ENCODE measurements at places on chromosomes 6 and 20.

- no peak for DNase-seq
Observed at GRCh38 chr6:160303806-160304205, 44.4 kb upstream of the SLC22A3 start.

DNA sequence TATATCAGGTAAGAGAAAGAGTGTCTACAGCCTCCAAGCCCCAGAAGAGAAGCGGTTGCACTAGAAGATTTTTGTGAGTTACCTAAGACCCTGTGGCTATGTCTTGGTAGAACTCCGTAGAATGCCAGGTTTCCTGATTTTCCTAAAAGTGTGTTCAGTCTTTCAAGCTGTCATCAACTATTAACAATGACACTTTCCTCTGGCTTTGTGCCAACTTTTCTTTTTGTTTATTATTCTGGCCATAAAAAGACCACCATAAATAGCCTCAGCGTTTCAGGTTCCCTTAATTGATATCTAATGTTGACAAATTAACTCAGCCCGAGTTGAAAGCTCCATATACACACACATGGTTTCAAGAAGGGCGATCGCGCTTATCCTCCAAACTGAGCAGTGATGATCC is 1.2 kb downstream of the PAK5 start:
- DNase-seq: peak; percentile 76

DNA sequence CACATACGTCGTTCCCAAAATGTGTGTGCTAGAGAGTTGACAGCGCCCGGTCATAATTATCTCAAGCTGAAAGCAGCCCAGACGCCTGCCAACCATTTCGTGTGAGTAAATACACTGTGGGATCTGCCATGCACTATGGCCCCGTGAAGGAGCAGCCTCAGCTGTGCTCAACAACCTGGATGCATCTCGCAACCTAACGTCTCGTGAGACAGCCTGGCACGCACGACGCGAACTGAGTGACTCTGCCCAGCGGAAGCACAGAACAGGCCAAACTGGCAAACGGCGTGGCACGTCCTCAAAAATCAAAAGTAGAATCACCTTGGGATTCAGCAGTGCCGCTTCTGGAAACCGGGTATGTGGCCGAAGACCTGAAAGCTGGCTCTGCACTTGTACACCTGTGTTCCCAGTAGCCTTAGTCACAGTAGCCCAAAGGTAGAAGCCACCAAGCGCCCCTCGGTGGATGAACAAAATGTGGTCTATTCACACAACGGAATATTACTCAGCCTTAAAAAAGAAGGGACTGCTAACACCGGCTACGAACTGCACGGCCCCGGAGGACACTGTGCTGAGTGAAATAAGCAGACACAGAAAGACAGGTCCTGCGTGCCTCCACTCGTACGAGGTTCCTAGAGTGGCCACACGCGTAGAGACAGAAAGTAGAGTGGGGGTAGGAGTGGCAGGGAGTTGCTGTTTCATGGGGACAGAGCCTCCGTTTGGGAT is 27.2 kb upstream of the SLCO4A1 start:
- no peak for DNase-seq

DNA sequence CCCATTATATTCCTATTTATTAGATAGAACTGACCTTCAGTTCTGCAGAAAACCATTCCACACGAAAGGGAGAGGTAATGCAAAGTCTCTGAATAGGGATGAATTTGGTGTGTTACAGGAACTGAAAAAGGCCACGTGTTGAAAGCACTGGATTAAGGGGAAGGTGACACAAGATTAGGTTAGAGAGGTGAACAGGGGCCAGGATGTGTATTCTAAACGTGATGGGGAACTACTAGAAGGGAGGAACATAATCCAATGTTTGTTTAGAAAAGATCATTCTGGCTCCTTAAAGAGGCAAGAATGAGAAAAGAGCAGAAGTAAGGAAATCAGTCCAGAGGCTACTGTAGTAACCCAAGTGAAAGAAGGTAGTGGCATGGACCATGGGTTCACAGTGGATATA is 6.3 kb upstream of the ZKSCAN8 start:
- DNase-seq: no peak

GRCh38 chr20:20524756-20525155 is 156.9 kb downstream of the INSM1 start:
- DNase-seq: no peak

All from NCI-H2171 treated with DMSO at 0.1 percent for 48 hours (cell line).